A673 (cell line): ENCODE measurements at places on chromosomes 11 and 22. TPM values are rescaled to one million over a fixed set of nuclear protein-coding genes. Genes with fewer than 3 reads are reported as not detected.

The OOSP2 gene
- not detected in 2 replicates for total RNA-seq

GRCh38 chr11:43950311-43950855, 7.9 kb downstream of the C11orf96 start:
- H3K36me3 ChIP-seq, result no peaks in the 10 kb centered on the region
- no peak for DNase-seq
- H3K27ac ChIP-seq, result no peak overlapping the region
- H3K27me3 ChIP-seq, result peaks cover 48% of the 10 kb centered on the region
- no peaks in the 10 kb centered on the region for H3K4me1 ChIP-seq

The SSTR3 gene
- not detected in 2 replicates for total RNA-seq

DNA sequence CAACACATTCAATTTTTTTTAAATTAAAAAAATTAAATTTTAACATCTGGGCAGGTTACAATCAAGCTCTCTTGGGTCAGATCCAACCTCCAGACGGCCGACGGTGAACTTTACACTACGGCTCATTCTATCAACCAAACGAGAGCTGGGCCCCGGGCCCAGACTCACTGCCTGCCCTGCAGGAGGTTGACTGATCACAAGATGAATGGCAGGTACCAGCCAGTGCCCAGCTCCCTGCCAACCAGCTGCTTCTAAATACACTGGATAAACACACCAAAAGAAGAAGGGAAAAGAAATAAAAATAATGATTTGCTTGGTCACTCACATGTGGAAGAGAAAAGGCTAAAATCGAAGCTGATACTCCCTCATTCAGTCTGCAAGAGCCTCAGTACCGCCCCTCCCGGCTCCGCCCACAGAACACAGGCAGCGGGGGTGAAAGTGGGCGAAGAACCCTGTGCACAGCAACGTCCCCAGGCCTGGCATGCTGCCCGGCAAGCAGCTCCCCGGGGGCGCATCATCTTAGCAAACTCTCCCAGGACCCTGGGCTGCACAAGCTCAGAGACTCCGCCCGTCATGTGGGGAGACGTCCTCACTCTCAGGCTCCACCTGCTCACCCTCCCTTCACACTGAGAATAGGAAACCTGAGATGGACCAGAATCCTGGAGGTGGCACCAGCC, 303.4 kb downstream of the SHANK2 start:
- H3K4me3 ChIP-seq, result no peak overlapping the region
- no peaks in the 10 kb centered on the region for H3K36me3 ChIP-seq
- DNase-seq, result peak; percentile 55

DNA sequence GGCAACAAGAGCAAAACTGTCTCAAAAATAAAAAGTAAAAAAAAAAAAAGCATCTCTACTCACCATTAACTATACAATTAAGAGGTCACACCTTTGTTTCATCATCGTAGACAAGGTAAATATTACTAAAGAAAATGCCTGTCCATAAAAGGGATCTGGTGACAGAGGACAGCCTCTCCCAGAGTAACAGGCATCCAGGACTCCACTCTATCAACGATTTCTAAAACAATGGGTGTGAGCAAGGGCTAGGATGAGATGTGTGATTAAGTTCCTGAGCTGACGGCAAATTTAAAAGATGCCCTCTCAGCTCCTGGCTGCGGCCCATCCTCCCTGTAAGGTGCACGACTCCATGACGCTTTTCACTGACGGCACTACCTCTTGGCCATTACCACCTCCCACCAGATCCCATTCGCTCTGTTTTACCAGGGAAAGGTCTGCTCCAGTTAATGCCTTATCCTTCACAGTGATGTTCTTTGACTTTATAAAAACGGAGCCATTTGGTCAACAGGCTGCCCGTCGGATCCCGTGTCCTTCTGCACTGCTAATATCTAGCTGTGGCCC, 2.3 kb upstream of the TMEM45B start:
- no peaks in the 10 kb centered on the region for H3K4me1 ChIP-seq
- no peaks in the 10 kb centered on the region for H3K36me3 ChIP-seq
- H3K27me3 ChIP-seq, result peaks cover 28% of the 10 kb centered on the region
- no peak overlapping the region for H3K27ac ChIP-seq
- no peak for DNase-seq

The RTN4RL2 gene
- total RNA-seq, result 5.2 and 7.0 TPM in 2 replicates

- no peaks in the 10 kb centered on the region for H3K36me3 ChIP-seq
- no peaks in the 10 kb centered on the region for H3K27me3 ChIP-seq
- peaks cover 5% of the 10 kb centered on the region for H3K4me1 ChIP-seq
- no peak overlapping the region for H3K4me3 ChIP-seq
- no peak overlapping the region for H3K27ac ChIP-seq
- peak; percentile 81 for DNase-seq
Observed at GRCh38 chr11:29009426-29009825, 901.2 kb downstream of the METTL15 start.

The CYTH4 gene
- total RNA-seq, result not detected in 2 replicates

DNA sequence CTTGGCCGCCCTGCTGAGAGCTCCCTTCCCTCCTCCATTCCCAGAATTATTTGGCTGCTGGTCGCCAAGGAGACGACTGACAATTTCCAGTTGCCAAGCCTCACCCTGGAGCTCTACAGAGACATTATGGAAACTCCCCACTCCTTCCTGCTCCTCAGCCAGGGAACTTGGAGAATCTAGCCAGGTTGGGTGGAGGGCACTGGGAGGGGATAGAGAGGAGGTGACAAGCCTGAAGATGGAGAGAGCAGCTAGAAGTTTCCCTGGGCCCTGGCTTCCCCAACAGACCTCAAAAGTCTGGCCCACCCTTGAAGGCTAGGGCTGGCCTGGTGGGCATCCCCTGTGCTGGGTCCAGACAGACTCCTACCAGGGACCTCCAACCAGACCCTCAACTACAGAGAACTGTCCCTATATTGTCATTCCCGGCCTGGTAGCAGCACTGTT, 6.7 kb upstream of the VSIG10L2 start:
- DNase-seq, result no peak
- no peaks in the 10 kb centered on the region for H3K27me3 ChIP-seq
- no peak overlapping the region for H3K4me3 ChIP-seq
- no peaks in the 10 kb centered on the region for H3K4me1 ChIP-seq
- H3K27ac ChIP-seq, result no peak overlapping the region
- no peaks in the 10 kb centered on the region for H3K36me3 ChIP-seq

DNA sequence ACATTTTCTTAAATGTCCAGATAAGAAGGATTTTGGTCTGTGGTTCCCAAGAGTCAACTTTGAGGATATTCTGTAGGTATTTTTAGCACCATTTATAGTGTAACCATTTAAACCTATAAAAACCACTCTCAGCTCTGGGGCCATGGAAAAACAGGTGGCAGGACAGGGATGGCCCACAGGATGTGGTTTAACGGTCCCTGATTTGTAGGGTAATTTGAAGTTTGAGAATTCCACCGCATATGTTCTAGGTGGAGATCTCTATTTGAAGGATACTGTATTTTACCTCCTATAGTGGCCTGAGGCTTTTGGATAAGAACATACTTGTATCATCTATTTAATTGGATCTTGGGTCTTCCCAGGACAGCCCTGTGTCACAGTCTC, 62.4 kb upstream of the IGLL5 start:
- H3K4me1 ChIP-seq, result no peaks in the 10 kb centered on the region
- peaks cover 14% of the 10 kb centered on the region for H3K27me3 ChIP-seq
- no peaks in the 10 kb centered on the region for H3K36me3 ChIP-seq

The LDHAL6A gene
- not detected in 2 replicates for total RNA-seq

GRCh38 chr11:85697747-85698146, 11.8 kb upstream of the CCDC89 start:
- no peak overlapping the region for H3K27ac ChIP-seq
- no peak for DNase-seq
- no peaks in the 10 kb centered on the region for H3K36me3 ChIP-seq
- no peaks in the 10 kb centered on the region for H3K4me1 ChIP-seq
- peaks cover 23% of the 10 kb centered on the region for H3K27me3 ChIP-seq

GRCh38 chr11:116082256-116082655, 578.0 kb upstream of the CADM1 start:
- no peaks in the 10 kb centered on the region for H3K4me1 ChIP-seq
- no peaks in the 10 kb centered on the region for H3K36me3 ChIP-seq
- H3K4me3 ChIP-seq, result no peak overlapping the region
- DNase-seq, result no peak
- no peak overlapping the region for H3K27ac ChIP-seq

The DMC1 gene
- 1.7 and 2.3 TPM in 2 replicates for total RNA-seq

The ALG9 gene
- total RNA-seq, result 56.8 and 61.0 TPM in 2 replicates

GRCh38 chr11:60981515-60981914, 10.0 kb downstream of the CD6 start:
- no peak for DNase-seq
- no peaks in the 10 kb centered on the region for H3K36me3 ChIP-seq
- no peaks in the 10 kb centered on the region for H3K27me3 ChIP-seq
- H3K4me3 ChIP-seq, result no peak overlapping the region
- H3K4me1 ChIP-seq, result peaks cover 7% of the 10 kb centered on the region

DNA sequence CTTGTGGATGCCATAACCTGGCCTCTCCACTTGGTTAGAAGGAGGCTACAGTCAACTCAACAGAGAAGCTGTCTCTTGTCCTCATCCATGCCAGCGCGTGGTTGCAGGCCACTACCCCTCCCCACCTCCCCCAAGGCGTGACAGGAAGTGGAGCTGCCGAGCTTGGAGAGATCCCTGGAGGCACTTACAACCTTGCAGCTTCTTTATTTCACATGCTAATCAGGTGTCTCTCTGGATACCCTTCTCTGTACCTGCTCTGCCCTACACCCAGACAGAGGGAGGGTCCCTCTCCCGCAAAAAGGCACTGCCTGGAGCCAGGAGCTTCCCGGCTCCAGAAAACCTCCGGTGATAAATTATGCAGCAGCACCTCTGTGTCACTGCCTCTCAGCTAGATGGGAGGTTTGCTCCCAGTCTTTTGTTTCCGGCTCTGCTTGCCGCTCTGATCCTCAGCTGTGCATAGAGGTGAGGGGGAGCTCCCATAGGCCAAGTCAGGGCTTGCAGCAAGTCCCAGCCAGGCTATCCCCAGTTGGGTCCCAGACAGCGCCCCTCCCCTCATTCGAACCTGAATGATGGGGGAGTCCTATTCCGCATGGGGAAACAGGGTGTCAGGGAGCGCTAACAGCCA, 5.7 kb downstream of the LRP4 start:
- H3K4me3 ChIP-seq, result peak overlapping the region; percentile 32
- peak; percentile 86 for DNase-seq
- H3K4me1 ChIP-seq, result peaks cover 42% of the 10 kb centered on the region
- H3K27ac ChIP-seq, result peak overlapping the region; percentile 49
- no peaks in the 10 kb centered on the region for H3K36me3 ChIP-seq

The C22orf31 gene
- total RNA-seq, result not detected in 2 replicates

The PAK1 gene
- 44.2 and 50.8 TPM in 2 replicates for total RNA-seq

The OR52A5 gene
- not detected in 2 replicates for total RNA-seq

DNA sequence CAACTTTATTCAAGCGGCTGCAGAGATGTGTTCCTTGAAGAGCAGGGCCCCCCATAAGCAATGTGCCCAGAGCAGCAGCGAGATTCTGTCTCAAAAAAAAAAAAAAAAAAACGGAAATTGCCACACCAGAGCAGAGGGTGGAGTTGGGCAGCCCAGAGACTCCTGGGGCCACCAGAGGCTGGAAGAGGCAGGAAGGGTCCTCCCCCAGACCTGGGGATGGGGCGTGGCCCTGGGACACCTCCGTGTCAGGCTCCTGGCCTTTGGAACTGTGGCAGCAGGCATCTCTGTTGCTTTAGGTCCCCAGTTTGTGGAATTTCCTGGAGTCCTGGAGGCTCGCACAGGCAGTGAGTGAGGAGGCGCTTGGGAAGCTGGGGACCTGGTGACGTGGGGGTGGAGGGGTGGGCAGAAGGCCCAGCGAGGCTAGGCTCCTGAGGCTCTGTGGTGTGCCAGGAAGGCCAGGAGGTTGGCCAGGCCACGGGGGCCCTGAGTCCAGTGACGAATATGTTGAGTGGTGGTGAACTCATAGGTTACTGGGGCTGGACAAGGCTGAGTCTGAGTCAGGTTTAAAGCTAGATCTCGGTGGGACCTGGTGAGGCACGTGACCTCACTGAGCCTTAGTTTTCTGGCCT, 735.6 kb downstream of the BRD1 start:
- H3K36me3 ChIP-seq, result no peaks in the 10 kb centered on the region
- DNase-seq, result peak; percentile 19
